ENCODE measurements at places on chromosomes 6 and 20.

DNA sequence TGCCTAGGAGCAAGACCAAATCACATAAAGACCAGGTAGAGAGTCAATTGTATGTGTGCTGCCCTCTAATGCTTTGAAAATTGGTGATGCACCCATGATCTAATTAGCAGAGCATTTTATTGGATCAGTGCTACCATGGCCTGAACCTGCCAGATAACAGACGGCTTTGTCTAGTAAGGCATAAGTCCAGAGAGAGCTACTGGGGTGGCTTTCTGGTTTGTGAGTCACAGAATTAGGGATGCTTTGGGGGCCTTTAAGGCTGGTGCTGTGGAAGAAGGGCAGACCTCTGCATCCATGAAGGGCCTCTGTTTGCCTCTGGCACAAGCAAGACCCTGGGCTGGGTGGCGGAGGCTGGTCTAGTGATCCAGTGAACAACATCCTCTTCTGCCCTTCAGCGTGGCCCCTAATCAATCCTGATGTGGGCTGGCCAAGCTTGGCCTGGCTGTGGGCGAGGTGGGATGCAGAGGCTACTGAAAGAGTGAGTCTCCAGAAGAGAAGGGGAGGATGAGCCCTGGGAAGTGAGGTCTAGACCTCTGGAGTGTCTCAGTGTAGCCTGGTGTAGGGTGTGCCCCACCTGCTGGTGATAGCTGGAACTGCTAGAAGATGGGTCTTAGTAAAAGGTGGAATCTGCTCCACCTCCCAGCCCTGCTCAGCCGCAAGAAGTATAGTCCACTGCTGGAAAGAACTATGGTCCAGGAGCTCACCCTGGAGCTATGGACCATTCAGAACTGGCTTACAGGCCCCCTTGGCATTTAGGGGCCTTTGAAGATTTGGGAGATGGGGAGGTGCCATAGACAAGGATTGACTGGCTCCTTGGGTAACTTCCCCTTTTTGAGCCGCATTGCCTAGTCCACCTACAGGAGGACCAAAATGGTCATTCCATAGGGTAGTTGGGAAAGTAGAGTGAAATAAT lies 36.7 kb upstream of the AAR2 start:
- peak; percentile 50 for DNase-seq

GRCh38 chr6:110357298-110357663 lies 868 bp downstream of the METTL24 start:
- no peak for DNase-seq

- no peak for DNase-seq
Measured at GRCh38 chr20:35369804-35370203, 42.0 kb downstream of the UQCC1 start.

DNA sequence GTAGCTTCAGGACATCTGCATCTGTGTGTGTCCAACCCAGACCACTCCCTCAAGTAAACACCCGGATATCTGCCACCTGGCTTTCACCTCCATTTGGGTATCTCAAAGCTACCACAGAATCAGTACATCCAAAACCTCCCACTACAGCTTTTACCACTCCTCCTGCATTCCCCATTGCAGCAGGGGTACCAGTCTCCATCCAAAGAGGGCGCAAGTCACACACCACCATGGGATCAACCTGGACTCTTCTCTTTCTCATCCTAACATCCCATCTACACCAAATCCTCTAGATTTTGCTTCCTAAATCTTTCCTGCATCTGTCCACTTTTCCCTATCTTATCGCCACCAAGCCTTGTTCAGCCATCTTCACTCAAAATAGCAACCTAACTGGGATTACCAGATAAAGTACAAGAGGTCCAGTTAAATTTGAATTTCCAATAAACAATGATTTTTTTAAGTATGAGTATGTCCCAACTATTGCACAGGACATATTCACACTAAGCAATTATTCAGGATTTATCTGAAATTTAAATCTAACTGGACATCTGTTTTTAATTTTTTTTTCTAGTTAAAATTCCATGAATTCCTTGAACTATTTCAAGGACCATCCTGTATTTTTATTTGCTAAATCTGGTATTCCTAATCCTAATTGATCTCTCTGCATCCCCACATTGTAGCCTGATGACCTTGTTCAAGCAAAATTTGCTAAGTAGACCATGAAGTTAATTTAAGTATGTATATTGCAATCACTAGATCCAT lies 164.3 kb upstream of the MLN start:
- DNase-seq = no peak

DNA sequence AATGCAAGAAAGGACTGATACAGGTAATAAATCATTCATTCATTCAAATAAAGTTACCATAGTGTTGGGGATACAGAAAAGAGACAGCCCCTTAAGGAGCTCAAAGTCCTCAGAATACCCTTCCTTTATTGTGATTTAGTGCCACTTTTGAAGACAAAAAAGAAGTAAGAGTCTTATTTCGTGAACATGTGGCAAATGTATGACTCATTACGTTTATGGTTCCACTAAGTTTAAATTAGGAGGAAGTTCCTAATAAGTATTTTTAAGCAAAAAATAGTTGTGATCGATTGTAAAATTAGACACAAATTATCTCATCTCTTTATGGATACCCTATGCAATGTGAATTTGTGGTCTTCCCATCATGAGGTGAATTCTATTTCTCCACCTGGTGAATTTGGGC lies 38.5 kb upstream of the GCLC start:
- DNase-seq = no peak

GRCh38 chr6:138103871-138104270 lies 3.3 kb downstream of the PERP start:
- DNase-seq = no peak

DNA sequence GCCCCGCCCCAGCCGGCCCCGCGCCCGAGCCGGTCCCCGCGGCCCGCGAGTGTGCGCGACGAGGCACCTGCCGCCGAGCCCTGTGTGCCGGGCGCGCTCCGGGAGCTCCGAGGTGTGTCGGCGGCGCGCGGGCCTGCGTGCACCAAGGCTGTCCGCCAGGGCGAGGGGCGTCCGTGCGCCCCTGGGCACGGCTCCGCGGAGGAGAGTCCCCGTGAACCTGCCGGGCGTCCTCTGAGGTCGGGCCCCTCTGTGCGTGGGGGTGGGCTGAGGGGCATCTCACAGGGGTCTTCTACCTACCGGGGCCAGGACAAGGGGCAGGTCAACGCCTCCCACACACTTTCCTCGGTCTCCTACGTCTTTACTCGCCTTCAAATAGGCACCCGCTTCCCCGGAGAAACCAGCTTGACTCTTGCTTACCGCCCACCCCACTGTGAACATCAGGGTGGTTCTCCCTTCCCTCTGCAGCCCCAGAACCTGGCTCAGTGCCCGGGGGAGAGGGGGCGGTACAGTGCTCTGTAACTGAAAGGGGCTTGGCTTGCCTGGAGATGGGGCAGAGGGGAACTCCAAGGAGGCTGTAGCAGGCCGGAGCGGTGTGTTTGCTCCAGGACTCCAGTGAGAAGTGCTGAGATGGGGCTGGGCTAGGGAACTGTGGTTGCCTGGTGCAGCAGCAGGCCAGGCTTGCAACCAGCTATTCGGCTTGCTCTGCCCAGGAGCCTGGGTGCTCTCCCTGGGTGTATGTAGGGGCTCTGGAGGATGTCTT lies at the start of gene SAMD10:
Gene SAMD10, minus strand, starts transcription at position 86 of the 760 bp plus-strand sequence. CDS start 175 bp downstream, outside the sequence.
- peak; percentile 77 for DNase-seq

- DNase-seq = peak; percentile 32
Measured at GRCh38 chr6:142802124-142802523, 142.9 kb downstream of the HIVEP2 start.

GRCh38 chr6:21158873-21159272 lies 434.7 kb upstream of the SOX4 start:
- DNase-seq = no peak

DNA sequence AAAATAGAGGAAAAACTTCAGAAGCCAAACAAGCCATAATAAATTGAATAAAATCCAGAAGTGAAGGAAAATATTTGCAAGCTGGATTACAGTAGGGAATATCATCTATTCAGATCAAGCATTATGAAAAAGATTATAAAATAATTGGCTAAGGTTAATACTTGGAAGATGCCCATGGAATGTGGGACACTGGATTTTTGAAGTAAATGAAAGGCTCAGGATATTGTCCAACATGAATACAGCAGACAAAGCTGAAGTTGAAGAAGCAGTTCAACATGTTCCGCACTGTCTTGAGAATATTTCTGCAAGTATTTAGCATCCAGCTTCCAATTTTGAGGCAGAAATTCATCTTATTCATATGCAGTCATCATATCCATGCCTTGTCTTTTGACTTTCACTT lies 1278.4 kb upstream of the GJE1 start:
- DNase-seq = no peak

GRCh38 chr6:136769124-136769523 lies 23.2 kb downstream of the MAP3K5 start:
- no peak for DNase-seq

DNA sequence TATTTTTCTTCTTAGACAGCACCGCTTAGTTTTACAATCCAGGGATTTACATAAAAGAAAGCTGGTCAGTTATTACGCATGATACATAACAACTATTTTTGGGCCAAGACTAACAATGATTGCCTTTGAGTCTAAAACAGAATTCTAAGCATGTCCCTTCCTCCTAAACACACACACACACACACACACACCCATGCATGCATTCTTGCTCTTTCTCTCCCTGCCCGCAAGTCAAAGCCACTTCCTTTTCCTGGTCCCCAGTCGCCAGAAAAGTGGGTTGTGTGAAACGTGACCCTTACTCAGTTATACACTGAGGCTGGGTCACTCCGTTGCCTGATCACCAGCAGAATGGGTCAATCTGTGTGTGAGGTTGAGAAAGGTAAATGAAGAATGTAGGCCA lies 31.4 kb downstream of the FYN start:
- no peak for DNase-seq

GRCh38 chr6:100126790-100127484 lies 132.9 kb upstream of the MCHR2 start:
- DNase-seq = no peak

DNA sequence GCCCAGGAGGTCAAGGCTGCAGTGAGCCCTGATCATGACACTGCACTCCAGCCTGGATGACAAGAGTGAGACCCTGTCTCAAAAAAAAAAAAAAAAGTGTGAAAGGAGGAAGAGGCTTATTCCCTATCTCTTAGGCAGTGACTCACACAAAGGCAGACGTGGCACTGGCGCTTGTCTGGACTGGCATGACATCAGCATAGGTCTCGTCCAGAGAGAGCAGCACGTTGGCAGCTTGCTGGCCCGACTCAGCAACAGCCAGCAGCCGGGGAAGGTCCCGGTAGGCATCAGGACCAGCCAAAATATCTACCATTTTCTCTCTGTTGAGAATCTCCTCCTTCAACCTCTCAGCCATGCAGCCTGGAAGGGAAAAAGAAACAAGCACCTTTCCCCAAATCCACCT lies 14.1 kb downstream of the CDK5RAP1 start:
- no peak for DNase-seq

DNA sequence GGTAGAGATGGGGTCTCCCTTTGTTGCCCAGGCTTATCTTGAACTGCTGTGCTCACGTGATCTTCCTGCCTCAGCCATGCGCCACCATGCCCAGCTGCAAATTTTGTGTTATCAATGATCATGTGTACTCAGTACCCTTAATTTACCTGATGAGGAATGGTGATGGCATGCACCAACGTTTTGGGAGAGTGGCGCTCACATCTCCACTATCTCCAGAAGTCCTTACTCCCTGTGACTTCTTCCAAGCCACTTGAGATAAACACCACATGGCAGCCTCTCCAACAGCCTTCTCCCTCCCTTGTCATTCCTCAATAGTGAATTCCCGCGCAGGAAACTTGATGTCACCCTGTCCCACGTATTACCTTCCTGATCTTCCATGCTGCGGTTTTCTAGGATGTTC lies 58.1 kb downstream of the PSMG4 start:
- no peak for DNase-seq

DNA sequence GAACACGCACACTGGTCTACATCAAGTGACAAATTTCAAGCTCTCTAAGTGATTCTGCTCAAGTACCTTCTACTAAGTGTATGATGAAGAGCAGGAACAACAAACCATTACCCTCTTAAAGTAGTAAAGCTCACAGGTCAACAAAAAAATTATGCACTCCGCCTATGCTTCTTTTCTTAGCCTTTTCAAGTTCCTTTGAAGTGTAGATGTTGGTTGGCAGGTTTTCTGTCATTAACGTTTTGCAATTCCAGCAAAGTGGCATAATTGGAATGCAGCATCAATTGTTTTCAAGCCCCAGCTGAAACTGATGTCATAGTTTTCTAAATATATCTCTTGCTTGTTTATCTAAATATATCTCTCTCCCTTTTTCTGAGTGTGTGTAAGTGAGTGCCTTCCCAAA lies 396.9 kb upstream of the EYS start:
- DNase-seq = no peak

DNA sequence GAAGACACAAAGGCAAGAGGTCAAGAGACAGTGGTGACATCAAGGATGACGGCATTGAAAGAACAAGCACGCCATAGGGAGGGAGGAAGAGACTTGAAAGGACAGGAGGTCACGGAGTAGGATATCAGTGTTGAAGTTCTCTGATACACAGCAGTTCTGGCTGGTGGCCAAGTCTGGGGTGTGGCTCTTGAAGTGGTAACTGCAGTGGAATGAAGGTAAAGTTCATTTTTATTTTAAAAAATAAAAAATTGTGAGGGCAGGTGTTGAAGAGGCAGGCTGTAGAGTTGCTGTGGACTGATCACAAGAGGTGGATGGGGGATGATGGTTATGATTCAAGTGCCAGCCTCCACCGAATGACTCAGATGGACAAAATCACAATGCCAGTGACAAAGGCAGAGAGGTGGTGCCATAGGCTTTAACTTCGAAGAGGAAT lies 53.2 kb upstream of the BMP2 start:
- no peak for DNase-seq

- no peak for DNase-seq
Measured at GRCh38 chr6:81485395-81485794, 267.1 kb downstream of the TENT5A start.

GRCh38 chr20:17952692-17953684 lies 15.6 kb downstream of the SNX5 start:
- DNase-seq = no peak

DNA sequence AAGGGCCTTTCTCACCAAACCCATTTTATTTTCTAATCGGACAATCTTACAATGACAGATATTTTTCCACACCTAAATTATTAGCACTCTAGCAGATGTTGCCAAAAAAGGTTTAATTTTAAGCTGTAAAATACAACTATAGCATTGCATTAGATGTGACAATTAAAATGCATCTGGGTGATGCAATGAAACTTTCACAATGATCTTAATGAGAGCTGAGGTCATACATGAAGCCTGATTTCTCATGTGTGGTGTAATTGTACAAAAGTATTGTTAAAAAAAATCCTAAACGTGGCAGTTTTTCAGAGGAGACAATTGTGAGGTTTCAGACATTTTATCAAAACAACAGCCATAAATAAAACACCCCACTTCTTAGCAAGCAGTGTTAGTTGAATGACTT lies 606.0 kb downstream of the HDGFL1 start:
- DNase-seq = no peak

- DNase-seq = no peak
Measured at GRCh38 chr6:105990151-105990550, 96.0 kb upstream of the PRDM1 start.

GRCh38 chr20:57088436-57088835 lies 178.0 kb downstream of the BMP7 start:
- DNase-seq = no peak
